ENCODE measurements at places on chromosomes 1 and 21.
A peak's percentile ranks its signal among the peaks of the same experiment; 100 is the strongest.

DNA sequence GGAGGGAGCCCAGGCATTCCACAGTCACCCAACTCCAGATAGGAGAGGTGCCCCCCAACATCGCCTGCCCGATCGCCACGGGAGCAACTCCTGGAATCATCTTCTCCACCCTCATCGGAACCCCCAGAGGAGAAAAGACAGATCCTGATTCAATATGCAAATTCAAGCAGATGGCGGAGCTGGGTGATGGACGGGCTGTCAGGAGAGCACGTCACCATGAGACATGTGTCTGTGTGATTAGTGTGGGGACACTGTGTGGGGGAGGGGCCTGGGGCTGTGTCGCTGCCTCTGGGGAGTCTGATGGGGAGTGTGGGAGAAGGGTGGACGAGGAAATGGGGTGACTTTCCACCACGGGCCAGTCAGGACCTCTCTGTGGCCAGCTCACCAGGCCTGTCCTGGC lies 90.2 kb upstream of the CSF3R start:
- DNase-seq: no peak

DNA sequence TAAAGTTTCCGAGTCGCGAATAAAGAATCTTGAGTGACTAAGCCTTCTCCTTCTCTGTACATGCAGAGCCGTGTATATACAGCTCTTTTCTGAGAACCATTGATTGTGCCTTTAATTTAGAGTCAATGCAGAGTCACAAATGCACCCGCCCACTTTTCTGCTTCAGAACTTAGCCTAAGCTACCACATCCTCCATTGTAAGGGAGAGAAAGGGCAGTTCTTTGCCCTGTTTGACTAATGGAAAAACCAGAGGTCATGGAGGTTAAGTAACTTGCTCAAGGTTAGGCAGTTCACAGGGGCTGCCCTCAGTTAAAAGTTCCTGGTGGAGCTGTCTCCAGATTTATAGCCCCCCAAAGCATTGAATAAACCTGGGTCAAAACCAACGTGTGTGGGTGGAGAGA lies 139.6 kb downstream of the TOMM20 start:
- DNase-seq: no peak

DNA sequence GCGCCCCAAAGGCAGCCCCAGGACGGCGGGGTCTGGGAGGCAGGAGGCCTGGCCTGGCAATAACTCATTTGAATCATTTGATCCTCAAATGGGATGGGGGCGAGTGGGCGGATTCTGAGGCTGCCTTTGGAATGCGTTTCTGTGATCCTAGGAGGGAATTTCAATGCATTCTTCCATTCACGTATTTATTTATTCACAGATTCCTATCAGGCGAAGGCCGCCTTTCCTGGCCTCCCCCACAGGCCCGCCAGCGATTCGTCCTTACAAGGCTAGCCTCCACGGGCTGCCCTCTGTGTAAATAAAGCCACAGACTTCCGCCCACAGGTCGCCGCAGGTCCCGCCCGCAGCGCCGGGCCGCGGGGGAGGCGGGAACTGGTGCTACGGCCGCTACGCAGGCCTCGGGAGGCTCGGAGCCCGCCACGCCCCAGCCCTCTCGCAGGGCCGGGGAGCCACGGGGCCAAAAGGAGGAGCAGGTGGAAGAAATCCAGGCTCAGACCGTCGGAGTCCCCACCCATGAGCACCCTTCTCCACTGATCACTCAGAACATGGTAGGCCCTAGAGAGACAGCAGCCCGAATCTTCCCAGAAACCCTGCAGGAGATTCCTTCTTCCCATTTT lies 31.3 kb upstream of the JUN start:
- DNase-seq: no peak

GRCh38 chr21:30102871-30103270 lies 63.7 kb downstream of the CLDN17 start:
- no peak for DNase-seq

DNA sequence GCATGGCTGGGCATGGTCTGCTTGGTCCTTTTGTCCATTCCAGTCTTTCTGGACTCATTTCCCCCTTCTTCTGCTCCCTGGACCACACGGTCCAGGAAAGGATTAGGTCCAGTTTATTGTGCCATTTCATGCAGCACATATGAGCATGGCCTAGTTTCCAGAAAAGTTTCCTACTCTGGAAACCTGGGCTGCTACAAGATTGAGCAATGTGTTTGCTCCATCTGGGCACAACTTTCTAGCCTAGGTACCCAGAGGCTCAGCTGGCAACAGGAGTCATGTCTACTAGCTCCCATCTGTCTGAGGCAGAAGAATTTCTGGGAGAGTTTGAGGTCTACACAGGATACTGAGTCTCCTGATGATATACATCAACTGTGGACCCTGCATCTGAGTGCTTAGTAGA lies 14.8 kb downstream of the FMOD start:
- DNase-seq: no peak

GRCh38 chr21:19123525-19123924 lies 719.9 kb upstream of the TMPRSS15 start:
- no peak for DNase-seq

DNA sequence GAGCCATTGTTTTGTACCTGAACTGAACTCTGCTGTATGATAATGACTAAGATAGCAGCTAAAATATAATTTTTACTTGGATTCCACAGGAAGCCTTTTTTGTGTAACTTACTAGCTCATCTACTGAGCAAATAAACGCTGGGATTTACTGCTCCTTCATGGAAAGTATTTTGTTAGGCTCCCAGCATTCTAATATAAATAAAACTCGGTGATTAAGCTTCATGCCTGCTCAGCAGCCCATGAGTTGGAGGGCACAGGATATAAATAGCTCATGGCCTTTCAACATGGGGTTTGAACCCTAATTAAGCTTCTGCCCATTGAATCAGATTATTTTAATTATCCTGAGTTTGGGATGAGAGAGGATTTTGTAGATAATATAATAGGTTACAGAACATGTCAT lies 180.0 kb downstream of the PCP4 start:
- DNase-seq: no peak

GRCh38 chr1:18646091-18646785 lies 15.6 kb downstream of the PAX7 start:
- DNase-seq: no peak

GRCh38 chr1:7705048-7705907 lies 65.8 kb upstream of the VAMP3 start:
- DNase-seq: no peak

- no peak for DNase-seq
Observed at GRCh38 chr1:44894591-44894990, 51.5 kb upstream of the PTCH2 start.

DNA sequence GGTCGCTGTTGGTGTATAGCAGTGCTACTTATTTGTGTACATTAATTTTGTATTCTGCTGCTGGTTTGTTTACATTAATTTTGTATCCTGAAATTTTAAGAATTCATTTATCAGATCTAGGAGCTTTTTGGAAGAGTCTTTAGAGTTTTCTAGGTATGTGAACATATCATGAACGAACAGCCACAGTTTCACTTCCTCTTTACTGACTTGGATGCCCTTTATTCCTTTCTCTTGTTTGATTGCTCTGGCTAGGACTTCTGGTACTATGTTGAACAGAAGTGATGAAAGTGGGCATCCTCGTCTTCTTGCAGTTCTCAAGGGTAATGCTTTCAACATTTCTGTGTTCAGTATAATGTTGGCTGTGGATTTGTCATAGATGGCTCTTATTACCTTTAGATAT lies 1757.9 kb downstream of the BRINP3 start:
- DNase-seq: no peak

GRCh38 chr1:200474633-200475032 lies 64.8 kb upstream of the ZNF281 start:
- DNase-seq: no peak

GRCh38 chr1:152141971-152142584 lies 16.9 kb downstream of the RPTN start:
- no peak for DNase-seq

- no peak for DNase-seq
Observed at GRCh38 chr1:33560680-33561079, 88.2 kb downstream of the ZSCAN20 start.

- no peak for DNase-seq
Observed at GRCh38 chr21:17610911-17611310, 1.8 kb downstream of the BTG3 start.

DNA sequence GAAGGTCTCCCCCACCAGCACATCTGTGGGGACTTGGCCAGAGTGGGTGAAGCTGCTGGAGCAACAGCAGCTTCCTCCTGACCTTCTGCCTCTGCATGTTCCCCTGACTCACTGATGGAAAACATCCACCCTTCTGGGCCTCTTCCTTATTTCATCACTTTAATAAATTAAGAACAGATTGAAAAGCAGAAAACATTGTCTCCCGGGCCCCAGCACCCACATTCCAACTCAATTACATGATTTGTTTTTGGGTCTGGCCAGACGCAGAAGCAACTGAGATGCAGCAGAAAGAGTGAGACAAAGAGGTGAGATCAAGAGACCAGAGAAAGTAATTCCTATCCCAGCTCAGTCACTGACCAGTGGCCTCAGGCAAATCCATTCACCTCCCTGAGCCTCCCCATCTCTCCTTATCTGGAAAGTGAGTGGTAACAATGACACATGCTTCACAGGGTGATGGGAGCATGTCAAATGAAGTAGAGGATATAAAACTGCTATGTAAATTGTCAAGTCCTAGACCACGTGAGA lies 157.1 kb downstream of the ELAVL4 start:
- no peak for DNase-seq

DNA sequence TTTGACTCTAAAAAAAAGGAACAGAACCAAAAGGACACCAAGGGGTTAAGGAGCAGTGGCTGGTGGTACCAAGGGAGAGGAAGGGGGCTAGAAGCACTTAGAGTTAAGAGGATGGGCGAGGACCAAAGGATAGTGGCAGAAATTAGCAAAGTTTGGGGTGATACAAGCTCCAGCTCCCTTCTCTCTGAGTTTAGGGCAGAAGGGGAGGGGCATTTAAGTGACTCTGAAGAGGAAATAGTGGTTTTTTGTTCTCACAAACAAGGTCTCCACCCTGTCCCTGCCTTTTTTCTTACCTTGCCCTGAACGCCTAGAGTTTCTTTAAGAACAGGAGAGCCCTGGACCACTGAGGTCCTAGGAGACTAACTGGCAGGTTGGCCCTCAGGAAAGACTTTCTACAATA lies 3.3 kb downstream of the CDC42SE1 start:
- DNase-seq: no peak

GRCh38 chr21:31107176-31107785 lies 69.0 kb upstream of the KRTAP19-8 start:
- no peak for DNase-seq

DNA sequence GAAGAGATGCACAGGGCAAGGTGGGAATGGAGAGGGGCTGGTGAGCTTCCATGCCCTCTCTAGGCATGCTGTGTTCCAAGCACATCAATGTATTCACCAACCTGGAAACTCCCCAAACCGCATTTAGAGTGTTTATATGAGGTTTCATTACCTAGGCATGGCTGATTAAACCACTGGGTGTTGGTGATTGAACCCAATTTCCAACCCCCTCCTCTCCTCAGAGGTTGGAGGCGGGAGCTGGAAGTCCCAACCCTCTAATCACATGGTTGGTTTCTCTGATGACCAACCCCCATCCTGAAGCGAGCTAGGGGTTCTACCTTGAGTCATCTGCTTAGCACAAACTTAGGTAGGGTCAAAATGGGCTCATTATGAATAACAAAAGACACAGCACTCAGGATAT lies 3.0 kb upstream of the PPIE start:
- DNase-seq: no peak

DNA sequence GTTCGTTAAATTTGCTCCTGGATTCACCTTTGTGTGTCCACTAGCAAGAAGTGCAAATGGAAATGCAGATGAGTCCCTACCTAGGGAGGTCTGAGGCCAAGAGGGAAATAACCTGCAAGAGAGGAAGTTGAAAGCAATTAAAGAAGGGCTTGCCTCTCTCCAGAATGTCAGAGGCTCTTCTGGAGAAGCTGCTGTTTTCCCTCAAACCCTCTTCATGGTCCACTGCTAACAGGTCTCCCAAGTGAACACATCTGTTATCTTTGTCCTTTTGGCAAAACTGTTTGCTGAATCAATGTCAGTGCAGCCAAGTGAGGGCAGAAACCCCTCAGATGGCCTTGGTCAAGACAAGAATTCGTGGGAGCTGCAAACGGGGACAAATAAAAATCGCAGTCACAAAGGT lies 177.3 kb upstream of the PLXNA2 start:
- no peak for DNase-seq

DNA sequence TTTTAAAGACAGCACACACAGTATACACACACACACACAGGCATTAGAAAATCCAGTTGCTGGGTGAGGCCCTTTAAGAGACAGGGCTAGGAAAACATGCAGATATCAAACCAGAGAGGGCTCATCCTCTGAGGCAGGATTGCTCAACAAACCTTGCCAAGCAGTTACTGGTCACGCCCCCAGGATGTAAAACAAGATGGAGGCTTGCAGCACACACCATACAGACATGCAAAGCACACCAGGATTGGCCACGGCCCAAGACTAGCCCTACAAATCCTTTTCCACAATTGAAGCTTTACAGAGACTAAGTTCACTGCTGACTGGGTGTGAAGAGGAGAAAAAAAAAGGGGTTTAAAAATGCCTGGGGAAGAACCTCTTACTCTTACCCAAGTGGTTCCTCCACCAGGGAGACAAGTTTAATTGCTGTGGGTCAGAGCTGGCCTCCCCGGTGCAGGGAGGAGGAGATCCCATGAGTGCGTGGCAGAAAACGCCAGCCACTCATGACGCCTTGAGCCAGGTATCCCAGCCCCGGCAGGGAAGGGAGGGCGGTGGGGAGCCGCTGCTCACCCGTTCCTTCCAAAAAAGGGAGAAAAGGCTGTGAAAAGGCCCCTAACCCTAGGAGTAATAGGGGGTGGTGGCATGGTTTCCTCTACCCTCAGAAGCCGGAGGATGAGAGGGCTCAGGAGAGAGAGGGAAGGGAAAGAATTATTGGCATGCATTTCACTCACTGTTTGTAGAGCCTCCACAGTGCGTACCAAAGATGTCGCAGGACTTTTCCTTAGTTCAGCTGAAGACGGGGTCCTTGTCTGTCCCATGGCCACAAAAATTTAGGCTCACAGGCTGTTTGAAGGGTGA lies 594.6 kb upstream of the ZP4 start:
- peak; percentile 52 for DNase-seq

- no peak for DNase-seq
Observed at GRCh38 chr1:178461104-178461503, 35.7 kb downstream of the CLEC20A start.

DNA sequence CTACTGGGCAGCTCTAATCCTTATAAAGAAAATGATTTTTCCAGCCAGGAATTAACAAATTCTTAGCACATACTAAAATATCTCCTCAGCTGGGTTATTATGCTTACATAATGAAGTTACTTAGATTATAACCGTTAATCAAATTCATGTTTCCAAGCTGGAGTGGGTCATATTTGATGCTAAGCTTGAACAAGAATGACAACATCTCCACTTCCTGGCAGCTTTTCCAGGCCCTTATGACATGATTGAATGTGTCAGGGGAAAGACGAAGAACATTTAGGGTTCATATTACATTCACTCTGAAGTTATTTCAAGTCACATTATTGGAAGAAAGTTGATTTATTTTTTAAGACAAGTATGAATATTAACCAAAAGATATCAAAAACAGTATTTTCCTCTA lies 333.7 kb downstream of the PCP4 start:
- no peak for DNase-seq

DNA sequence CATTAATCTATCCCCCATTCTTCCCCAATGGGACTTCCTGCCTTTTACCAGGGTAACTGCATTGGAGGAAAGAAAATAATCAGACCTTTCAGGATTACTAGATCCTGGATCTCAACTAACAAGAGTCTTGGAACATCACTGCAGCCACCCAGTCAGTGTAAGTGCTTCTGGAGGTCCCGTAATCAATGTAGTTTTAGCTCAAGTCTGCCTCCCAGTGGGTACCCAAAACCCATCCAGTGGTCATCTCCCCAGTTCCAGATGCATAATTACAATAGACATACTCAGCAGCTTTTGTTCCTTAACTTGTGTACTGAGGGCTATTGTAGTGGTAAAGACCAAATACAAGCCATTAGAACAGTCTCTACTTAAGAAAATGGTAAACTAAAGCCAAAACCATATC lies 319.1 kb downstream of the GPATCH2 start:
- no peak for DNase-seq
